ENCODE measurements at places on chromosomes 1 and 21. TPM values are rescaled to one million over a fixed set of nuclear protein-coding genes. Genes with fewer than 3 reads are reported as not detected.

GRCh38 chr1:29221296-29221695 is 9.4 kb downstream of the MECR start:
- H3K27ac ChIP-seq, result no peak overlapping the region
- H3K27me3 ChIP-seq, result no peaks in the 10 kb centered on the region
- no peak for DNase-seq
- no peak overlapping the region for H3K4me3 ChIP-seq

- no peaks in the 10 kb centered on the region for H3K4me1 ChIP-seq
- H3K4me3 ChIP-seq, result no peak overlapping the region
- H3K27me3 ChIP-seq, result no peaks in the 10 kb centered on the region
Observed at GRCh38 chr1:53981220-53981619, 35.1 kb downstream of the LRRC42 start.

GRCh38 chr1:16063921-16064320 is 9.5 kb downstream of the FAM131C start:
- H3K4me3 ChIP-seq, result no peak overlapping the region
- no peaks in the 10 kb centered on the region for H3K27me3 ChIP-seq
- no peak for DNase-seq
- no peak overlapping the region for H3K27ac ChIP-seq
- no peaks in the 10 kb centered on the region for H3K36me3 ChIP-seq
- H3K4me1 ChIP-seq, result peaks cover 9% of the 10 kb centered on the region

GRCh38 chr1:36380782-36381181 is 4.9 kb downstream of the STK40 start:
- H3K4me3 ChIP-seq, result no peak overlapping the region
- no peak overlapping the region for H3K27ac ChIP-seq
- no peaks in the 10 kb centered on the region for H3K27me3 ChIP-seq
- 0 out of 2 replicates have a peak, but pooled peaks cover 7% of the 10 kb centered on the region for H3K36me3 ChIP-seq
- DNase-seq, result no peak
- H3K4me1 ChIP-seq, result peaks cover 13% of the 10 kb centered on the region

GRCh38 chr1:9020305-9020704 is 5.9 kb downstream of the SLC2A7 start:
- no peaks in the 10 kb centered on the region for H3K27me3 ChIP-seq
- no peaks in the 10 kb centered on the region for H3K4me1 ChIP-seq
- no peak overlapping the region for H3K4me3 ChIP-seq
- H3K27ac ChIP-seq, result no peak overlapping the region
- DNase-seq, result no peak

GRCh38 chr21:46411236-46411635 is 47.5 kb upstream of the DIP2A start:
- no peaks in the 10 kb centered on the region for H3K36me3 ChIP-seq
- H3K27me3 ChIP-seq, result no peaks in the 10 kb centered on the region
- H3K27ac ChIP-seq, result no peak overlapping the region
- no peaks in the 10 kb centered on the region for H3K4me1 ChIP-seq
- no peak for DNase-seq
- no peak overlapping the region for H3K4me3 ChIP-seq

DNA sequence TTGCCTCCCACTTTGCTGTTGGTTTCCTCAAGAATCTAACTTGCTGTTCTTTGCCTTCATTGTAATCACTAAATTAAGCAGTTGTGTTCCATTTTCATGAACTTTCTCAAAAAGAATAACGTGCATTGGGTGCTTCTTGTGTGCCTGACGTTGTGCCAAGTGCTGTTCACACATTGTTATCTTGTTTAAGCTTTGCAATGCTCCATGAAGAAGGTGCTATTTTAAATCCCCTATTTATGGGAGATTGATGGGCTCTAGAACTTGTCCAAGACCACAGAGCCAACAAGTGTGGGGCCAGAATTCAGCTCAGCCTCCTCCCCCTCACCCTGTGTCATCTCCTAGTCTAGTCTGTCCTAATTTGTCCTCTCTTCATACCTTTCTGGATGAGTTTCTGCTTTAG is 199.8 kb downstream of the C1orf94 start:
- DNase-seq, result no peak
- no peaks in the 10 kb centered on the region for H3K4me1 ChIP-seq
- no peak overlapping the region for H3K27ac ChIP-seq

DNA sequence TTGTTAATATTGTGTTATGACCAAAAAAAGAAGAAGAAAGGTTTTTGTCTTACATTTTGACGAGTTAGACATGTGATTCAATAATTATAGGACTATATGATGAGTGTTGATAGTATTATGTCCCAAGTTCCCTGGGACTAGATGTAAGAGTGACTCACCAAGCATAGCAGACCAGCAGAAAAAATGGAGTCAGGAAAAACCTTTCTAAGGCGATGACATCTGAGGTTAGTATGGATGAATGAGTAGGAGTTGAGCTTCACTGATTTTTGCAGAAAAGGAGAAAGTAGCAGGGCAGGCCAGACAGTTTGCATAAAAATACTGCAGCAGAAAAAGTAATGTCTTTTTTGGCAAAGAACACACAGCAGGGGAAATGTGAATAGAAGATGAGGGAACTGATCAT is 1041.3 kb upstream of the ADGRL4 start:
- no peaks in the 10 kb centered on the region for H3K27me3 ChIP-seq
- H3K27ac ChIP-seq, result no peak overlapping the region
- no peak overlapping the region for H3K4me3 ChIP-seq
- no peaks in the 10 kb centered on the region for H3K36me3 ChIP-seq
- no peaks in the 10 kb centered on the region for H3K4me1 ChIP-seq

DNA sequence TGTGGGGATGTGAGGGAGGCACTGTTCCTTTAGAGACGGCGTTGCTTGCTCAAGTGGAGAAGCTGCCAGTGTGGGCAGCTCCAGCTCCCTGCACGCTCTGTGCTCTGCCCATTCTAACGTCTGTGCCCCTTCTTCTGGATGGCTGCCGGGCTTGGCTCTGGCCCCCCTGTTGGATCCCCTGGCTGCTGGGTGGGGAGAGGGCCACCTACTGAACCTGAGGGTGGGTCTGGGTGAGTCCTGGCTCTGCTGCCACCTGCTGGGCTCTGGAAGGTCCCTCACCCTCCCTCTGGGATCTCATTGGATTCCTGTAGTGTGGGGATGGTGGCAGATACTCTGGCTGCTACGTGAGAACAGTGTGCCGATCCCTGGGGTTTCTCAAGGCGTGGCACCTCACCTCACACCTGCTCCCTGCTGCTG is 5.0 kb downstream of the PFKL start:
- H3K27ac ChIP-seq, result no peak overlapping the region
- no peaks in the 10 kb centered on the region for H3K27me3 ChIP-seq
- H3K4me3 ChIP-seq, result no peak overlapping the region

- no peak for DNase-seq
- no peaks in the 10 kb centered on the region for H3K27me3 ChIP-seq
- peak overlapping the region; percentile 54 for H3K27ac ChIP-seq
Observed at GRCh38 chr1:182680408-182680807, 4.0 kb downstream of the RGS8 start.

GRCh38 chr21:29639366-29640079 is 300.3 kb downstream of the GRIK1 start:
- H3K4me3 ChIP-seq, result no peak overlapping the region
- H3K4me1 ChIP-seq, result no peaks in the 10 kb centered on the region
- no peak for DNase-seq
- no peaks in the 10 kb centered on the region for H3K27me3 ChIP-seq
- H3K36me3 ChIP-seq, result no peaks in the 10 kb centered on the region

- H3K27me3 ChIP-seq, result no peaks in the 10 kb centered on the region
- DNase-seq, result no peak
- H3K4me1 ChIP-seq, result peaks cover 13% of the 10 kb centered on the region
- no peak overlapping the region for H3K4me3 ChIP-seq
- no peak overlapping the region for H3K27ac ChIP-seq
Observed at GRCh38 chr1:161196521-161197451, 2.1 kb downstream of the ADAMTS4 start.

DNA sequence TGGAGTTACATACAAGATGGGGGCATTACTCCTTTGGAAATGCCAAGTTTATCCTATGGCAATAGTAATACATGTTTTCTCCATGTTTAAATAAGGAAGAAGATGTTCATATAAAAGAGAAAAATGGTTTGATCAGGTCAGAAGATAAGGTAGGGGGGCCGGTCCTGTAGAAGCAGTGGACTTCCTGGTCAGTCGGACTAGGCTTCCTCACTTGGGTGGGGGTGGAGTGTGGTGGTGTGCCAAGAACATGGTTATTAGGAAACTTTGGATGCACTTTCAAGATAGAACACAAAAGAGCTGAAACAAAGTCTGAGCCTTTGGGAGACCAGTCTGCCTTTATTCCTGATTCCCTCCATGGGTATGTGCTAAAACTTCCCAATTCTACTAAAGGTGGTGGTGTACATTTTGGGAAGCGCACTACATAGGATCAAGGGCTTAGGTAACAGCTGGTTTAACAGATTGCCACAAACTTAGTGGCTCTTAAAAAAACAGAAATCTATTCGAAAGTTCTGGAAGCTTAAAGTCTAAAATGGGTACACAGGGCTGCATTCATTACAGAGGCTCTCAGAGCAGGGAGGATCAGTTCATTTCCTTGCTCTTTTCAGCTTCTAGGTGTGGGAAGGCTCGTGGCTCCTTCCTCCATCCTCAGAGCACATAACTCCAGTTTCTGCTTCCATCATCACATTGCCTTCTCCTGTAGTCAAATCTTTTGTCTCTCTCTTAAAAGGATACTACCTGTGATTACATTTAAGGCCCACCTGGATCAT is 64.6 kb downstream of the KDM1A start:
- H3K27me3 ChIP-seq, result no peaks in the 10 kb centered on the region
- H3K36me3 ChIP-seq, result peaks cover 33% of the 10 kb centered on the region
- no peak overlapping the region for H3K4me3 ChIP-seq
- no peaks in the 10 kb centered on the region for H3K4me1 ChIP-seq
- no peak overlapping the region for H3K27ac ChIP-seq

GRCh38 chr1:164534863-164535610 is 23.9 kb upstream of the PBX1 start:
- no peaks in the 10 kb centered on the region for H3K4me1 ChIP-seq
- H3K36me3 ChIP-seq, result no peaks in the 10 kb centered on the region
- DNase-seq, result no peak
- no peaks in the 10 kb centered on the region for H3K27me3 ChIP-seq
- no peak overlapping the region for H3K4me3 ChIP-seq

DNA sequence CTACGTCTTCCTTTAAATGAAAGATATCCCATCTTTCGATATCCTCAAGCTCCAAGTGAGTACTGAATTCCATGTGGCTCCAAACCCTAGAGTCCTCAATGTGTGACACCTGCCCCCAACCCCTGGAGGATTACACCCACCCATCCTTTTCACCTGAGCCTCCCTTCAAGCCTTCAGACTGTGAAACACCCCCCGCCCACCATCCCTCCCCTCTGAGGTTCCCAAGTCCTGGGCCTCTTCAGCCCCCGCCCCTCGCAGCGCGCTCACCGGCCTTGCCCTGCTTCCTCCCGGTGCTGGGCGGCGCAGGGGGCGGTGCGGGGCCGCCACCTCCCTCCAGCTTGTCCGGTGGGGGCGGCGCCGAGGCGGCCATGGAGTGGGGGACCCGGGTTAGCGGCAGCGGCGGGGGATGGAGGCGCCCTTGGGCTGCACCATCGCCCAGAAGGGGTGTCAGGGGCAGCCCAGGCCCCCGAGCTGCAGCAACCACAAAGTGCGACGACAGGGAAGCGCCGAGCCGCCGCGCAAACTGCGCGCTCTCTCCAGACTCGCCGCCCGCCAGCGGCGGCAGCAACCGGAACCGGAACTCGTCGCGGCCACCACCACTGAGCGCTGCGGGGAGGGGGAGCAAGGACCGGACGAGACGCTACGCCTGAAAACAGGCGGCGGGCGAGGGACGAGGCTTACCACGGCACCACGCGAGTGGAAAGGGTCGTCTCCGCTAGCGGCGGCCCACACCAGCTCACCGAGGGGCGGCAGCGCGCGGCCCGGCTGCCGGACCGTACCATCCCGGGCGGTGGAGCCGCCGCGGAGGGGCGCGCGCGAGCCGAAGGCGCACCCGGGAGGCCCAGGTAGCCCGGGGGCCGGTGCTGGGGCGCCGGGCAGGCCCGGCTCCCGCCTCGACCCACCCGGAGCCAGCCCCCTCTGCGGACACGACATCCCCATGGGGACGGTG is at the start of gene PYGO2:
PYGO2 (minus strand) TSS at position 576 of the 949 bp plus-strand sequence; CDS start at position 370, 206 bp downstream.
- H3K4me3 ChIP-seq, result peak within 1 kb of the TSS; percentile 78
- peak; percentile 64 for DNase-seq
- H3K27ac ChIP-seq, result peak within 1 kb of the TSS; percentile 72
- no peaks in the 10 kb centered on the region for H3K27me3 ChIP-seq

DNA sequence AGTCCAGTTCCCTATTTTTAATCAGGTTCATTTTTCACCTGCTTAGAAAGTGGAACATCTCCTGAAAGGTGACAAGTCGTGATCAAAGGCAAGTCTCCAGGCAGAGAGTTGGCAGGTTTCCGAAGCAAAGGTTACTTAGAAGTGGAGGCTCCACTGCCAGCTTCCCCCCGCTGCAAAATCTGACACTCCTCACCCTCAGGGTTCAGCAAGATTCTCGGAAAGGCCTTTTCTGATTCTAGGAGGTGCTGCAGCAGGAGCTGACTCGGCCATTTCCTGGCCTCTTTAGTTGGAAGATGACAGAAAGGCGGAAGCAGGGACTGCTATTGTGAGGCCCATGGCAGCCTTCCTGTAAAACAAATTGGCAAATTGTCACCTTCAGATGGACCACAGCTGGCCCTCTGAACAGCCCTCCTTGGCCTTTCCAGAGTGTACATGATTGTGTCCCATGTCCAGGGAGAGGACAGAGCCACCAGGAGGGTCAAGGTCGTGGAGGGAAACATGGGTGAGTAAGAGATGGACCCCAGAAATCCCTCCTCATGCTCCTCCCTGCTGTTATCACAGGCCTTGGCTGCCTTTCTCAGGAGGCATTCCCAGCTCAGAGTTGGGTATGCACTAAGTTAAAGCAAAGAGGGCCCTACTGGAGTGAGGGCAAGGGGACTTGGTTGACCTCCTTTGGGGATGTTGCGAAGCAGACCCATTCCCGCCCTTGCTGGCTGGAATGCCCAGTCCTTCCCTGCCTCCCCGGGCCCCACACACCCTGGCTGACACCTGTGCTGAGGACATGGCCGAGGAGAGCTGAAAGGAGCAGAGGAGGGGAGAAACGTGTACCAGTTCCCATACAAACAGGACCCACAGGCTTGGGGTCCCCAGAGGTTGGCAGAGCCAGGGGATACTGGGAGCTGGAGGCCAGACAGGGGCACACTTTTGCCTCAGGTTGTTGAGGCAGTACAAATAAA is 115.5 kb upstream of the IRF2BP2 start:
- DNase-seq, result peak; percentile 57
- H3K4me1 ChIP-seq, result peaks cover 81% of the 10 kb centered on the region
- peak overlapping the region; percentile 34 for H3K4me3 ChIP-seq

DNA sequence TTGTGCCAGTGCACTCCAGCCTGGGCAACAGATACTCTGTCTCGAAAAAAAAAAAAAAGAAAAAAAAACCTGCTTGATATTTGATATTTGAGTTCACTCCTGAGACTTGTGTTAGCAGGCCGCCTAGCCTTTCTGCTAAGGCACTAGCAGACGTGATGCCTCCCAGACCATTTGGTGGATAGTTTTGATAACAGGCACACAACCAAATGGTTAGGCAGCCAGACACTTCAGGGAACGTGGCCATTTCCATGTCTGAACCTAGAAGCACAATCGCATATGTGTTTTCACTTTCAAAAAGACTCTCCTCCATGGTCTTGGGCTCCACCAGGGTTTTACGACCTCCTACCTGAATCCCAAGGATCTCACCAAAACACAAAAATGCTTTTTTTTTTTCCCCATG is 1319.5 kb downstream of the BRINP3 start:
- H3K36me3 ChIP-seq, result no peaks in the 10 kb centered on the region
- no peaks in the 10 kb centered on the region for H3K4me1 ChIP-seq
- H3K27ac ChIP-seq, result no peak overlapping the region
- DNase-seq, result no peak
- no peak overlapping the region for H3K4me3 ChIP-seq
- H3K27me3 ChIP-seq, result no peaks in the 10 kb centered on the region

The S100A12 gene
- total RNA-seq, result not detected

The MAP3K21 gene
- total RNA-seq, result 18.3 TPM

The SELP gene
- total RNA-seq, result not detected

The RBP7 gene
- 0.61 TPM for total RNA-seq

The SNX7 gene
- total RNA-seq, result 25.4 TPM

The PCBP3 gene
- not detected for total RNA-seq

The DCDC2B gene
- total RNA-seq, result not detected

The FNDC10 gene
- 5.4 TPM for total RNA-seq
